Activated CD4-positive, alpha-beta T cell treated with anti-CD3 and anti-CD28 coated beads for 4 hours (primary cell): ENCODE measurements at places on chromosomes 2 and 18.
A peak's percentile ranks its signal among the peaks of the same experiment; 100 is the strongest.

DNA sequence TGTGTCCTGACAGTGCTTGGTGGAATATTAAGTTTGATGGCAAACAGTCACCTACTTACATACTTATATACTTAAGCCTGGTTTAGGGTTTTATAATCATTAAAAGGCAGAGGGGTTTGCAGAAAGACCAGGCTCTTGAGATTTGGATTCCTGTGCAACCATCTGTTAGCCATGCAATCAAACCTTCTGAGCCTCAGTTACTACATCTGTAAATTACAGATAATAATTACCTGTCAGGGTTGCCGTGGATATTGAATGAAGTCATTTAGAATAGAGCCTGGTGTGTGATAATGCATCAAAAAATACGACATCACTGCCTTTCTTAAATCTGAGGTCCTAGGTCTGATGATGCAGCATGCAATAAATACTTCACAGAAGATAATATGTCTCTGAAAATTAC is 152.9 kb downstream of the ARHGAP28 start:
- DNase-seq, result no peak

GRCh38 chr2:42238644-42239288 is 69.6 kb downstream of the EML4 start:
- DNase-seq, result peak; percentile 36

- DNase-seq, result no peak
Observed at GRCh38 chr2:169761251-169761969, 27.8 kb downstream of the KLHL23 start.

- no peak for DNase-seq
Observed at GRCh38 chr2:218075975-218076811, 7.1 kb downstream of the RUFY4 start.

DNA sequence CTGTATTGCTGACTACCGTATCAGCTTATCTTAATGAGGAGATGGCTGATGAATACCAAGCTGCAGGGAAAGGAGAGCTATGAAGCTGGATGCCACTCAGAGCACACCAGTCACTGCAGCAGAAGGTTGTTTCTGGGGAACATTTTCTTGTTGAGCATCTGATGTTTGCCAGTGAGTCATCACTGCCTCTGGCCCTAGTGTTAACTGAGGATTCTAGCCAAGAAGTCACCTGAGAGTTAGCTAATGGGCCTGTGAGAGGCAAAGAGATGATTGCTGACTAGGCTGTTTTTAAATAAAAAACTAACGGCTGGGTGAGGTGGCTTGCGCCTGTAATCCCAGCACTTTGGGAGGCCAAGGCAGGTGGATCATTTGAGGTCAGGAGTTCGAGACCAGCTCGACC is 37.9 kb downstream of the CCDC150 start:
- no peak for DNase-seq

DNA sequence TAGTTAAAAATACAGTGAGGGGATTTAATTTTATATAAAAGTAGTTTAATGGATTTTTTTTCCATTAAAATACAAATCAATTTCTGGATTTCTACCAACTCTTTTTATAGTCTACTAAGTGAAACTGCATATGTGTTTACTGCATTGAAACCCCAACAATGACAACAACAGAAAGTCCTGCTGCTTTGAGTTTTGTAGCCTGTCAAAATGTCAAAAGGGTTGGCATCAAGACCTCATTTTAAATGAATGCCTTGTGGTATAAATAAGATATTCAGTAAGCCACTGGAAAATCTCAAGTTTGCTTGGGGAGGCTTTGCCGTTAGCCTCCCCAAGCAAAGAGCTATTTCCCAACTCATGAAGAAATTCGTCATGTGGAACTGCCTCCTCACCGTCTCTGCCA is 440.3 kb upstream of the HNMT start:
- DNase-seq, result no peak

- DNase-seq, result no peak
Observed at GRCh38 chr18:2102022-2102421, 469.3 kb downstream of the METTL4 start.

- no peak for DNase-seq
Observed at GRCh38 chr2:197149546-197149945, 161.0 kb downstream of the ANKRD44 start.

- DNase-seq, result no peak
Observed at GRCh38 chr18:1047406-1047805, 142.7 kb downstream of the ADCYAP1 start.

- DNase-seq, result no peak
Observed at GRCh38 chr2:146349334-146349733, 1495.5 kb upstream of the ACVR2A start.

GRCh38 chr2:64273524-64274398 is 129.5 kb upstream of the PELI1 start:
- no peak for DNase-seq

DNA sequence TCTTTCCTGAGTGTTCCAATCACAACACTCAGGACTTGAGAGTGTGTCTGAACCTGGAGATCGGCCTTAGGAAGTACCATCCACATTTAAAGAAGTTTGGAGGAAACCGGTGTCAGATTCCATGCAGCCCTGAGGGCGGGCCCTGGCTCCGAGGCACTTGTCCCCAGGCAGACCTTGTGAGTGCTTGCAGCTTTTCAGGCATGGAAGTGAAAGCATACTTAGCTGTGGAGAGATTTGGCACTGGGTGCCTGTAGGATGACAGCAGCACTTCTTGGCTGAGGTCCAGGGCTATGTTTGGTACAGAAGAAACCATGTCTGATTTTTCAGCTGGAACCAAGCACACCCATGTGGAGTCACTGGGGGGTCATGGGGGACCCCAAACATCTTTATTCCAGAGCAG is 230.8 kb downstream of the SEPTIN10 start:
- no peak for DNase-seq

DNA sequence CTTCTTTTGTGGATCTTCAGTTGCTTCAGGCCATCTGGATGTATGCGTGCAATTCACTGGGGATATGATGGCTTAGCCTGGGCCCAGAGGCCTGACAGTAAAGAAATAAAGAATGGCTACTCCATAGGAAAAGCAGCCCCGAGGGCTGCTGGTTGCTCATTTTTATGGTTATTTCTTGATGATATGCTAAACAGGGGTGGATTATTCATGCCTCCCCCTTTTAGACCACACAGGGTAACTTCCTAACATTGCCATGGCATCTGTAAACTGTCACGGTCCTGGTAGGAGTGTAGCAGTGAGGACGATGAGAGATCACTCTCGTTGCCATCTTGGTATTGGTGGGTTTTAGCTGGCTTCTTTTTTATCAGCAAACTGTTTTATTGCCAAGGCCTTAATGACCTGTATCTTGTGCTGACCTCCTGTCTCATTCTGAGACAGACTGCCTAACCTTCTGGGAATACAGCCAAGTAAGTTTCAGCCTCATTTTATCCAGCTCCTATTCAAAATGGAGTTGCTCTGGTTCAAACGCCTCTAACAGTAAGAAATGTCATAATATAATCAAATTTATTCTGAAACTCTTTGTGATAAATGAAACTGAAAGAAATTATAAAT is 60.5 kb downstream of the DSEL start:
- DNase-seq, result no peak

GRCh38 chr2:15334644-15335326 is 226.3 kb downstream of the NBAS start:
- DNase-seq, result no peak

DNA sequence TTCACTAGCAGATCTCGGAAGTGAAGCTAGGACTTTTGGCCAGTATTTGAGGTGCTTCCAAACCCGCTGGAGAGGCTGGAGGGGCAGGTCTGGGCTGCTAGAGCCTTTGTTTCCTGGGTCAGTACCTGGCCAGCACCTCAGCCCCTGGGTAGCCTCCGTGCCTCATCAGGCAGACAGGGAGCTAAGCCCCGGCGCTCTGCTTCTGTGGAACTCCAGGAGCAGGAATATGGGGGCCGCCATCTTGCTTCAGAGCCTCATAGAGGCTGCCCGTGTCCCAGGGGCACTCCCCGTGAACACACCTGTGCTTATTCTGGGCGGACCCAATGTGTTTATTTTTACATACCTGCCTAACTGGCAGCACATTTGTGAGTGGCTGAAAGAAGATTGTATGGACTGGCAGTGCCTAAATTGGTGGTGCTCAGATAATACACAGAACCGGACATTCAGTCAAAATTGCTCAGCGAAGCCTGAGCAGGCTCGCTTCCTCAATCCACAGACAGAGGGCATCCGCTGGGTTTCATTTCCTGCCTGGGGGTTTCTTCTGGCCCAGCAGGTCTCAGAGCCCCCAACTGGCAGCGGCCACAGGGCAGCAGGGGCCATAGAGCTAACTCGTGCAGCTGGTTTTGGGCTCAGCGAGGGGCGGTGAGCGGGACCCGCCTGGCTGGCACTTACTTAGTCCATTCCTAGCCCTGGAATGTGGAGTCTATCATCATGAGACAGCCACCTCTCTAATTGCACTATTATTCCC is 176.8 kb upstream of the ALKAL2 start:
- no peak for DNase-seq

- no peak for DNase-seq
Observed at GRCh38 chr18:4352746-4353551, 102.2 kb downstream of the DLGAP1 start.

GRCh38 chr2:214395040-214395439 is 15.8 kb upstream of the VWC2L start:
- no peak for DNase-seq

GRCh38 chr2:28352104-28352503 is 40.6 kb upstream of the FOSL2 start:
- DNase-seq, result no peak
